Stimulated activated CD8-positive, alpha-beta memory T cell treated with anti-CD3 and anti-CD28 coated beads, Interleukin-4, amount 100 ng/mL, for 48 hours (primary cell): ENCODE measurements at places on chromosomes 6 and 20.

DNA sequence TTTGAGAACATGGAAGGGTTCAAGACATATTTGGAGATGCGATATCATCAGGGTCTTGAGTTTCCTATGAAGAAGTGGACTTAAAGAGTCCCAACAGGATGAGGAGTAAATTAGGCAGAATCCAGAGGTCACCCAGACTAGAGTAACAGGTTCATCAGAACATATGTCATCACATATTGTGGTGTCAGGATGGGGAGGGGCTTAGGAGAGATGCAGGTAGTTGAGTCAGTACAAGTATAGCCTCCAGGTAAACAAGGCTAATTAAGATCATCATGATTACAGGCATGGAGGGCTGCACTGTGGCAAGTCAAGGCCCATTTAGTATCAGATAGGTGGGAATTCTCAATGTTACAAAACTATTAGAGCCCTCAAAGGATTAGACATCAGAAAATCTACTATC lies 90.1 kb upstream of the PAK5 start:
- DNase-seq = no peak

GRCh38 chr6:126268092-126268491 lies 71.8 kb upstream of the CENPW start:
- no peak for DNase-seq

- DNase-seq = no peak
Measured at GRCh38 chr6:12009180-12009685, 2.9 kb upstream of the HIVEP1 start.

DNA sequence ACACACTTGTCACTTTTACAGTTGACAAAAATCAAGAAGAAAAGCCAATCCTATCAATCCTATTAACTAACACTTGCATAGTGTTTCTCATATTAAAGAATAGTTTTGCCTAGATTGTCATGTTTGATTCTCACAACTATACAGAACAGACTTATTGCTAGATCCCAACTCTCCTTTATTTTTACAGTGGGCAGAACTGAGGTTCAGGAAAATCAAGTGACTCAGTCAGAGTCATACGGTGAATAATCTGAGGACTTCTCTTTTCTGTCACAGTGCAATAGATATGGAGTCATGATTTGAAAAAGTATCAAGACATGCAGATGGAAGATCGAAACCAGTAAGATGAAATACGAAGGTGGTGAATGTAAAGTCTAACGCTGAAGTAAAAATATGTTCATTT lies 195.1 kb upstream of the CITED2 start:
- no peak for DNase-seq

DNA sequence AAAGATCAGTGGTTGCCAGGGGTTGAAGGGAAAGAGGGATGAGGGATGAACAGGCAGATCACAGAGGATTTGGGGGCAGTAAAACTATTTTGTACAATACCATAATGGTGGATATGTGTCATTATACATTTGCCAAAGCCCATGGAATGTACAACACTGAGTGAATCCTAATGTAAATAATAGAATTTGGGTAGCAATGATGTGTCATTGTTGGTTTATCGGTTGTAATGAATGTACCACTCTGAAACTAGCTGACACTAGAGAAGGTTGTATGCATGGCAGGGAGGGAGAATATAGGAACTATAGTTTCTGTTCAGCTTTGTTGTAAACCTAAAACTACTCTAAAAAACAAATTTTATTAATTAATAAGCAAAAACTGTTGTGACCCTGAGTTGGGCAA lies 17.8 kb upstream of the ASF1A start:
- no peak for DNase-seq
